ENCODE measurements at places on chromosomes 12 and 14.

DNA sequence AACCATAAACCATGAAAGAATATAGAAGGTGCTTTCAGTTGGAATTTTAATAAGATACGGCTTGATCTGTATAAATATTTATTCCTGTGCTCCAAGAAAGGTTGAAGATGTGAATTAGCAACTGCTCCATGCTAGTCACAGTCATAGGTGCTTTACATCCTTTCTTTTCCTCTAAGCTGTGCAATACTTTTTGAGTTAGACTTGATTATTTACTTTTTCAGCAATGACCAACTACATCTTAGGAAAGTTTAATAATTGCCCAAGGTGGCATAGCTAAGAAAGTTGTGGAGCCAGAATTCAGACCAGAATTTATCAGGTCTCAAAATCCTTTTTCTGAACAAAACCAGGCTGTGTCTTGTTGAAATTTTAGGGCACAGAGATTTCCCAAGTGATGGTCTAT is 13.7 kb downstream of the TRHDE start:
- DNase-seq: no peak

GRCh38 chr12:119177724-119178380 is 879 bp upstream of the HSPB8 start:
- no peak for DNase-seq

- DNase-seq: no peak
These were observed 449.2 kb downstream of the ZFP36L1 start for GRCh38 chr14:68343534-68344118.

- DNase-seq: no peak
These were observed 936.5 kb downstream of the DIO2 start for GRCh38 chr14:79274641-79275291.

GRCh38 chr14:49767571-49768300 is at the start of gene KLHDC2:
TSS of gene KLHDC2 (plus strand) at chr14:49768153. CDS start at chr14:49768469, 316 bp downstream.
- peak; percentile 63 for DNase-seq

DNA sequence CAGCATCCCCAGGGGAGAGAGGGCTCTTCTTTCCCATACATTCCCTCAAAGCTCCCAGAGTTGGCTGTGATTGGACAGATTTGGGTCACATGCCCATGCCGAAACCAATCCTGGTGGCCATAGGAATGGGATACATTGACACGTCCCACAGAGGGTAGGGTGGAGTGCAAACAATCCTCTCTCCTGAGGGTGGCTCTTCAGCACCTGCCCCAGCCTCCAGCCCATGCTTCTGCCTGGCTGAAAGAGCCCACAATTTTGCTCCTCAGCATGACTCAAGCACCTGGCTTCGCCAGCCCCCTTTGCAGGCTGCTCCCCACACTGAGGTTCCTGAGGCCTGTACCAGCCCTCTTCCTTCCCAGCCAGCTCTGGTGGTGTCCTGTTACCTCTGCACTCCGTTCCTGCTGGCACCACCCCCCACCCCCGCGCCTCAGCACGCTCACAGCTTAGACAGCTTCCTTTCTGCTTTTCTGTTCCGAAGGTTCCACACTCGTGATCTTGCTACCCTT is 71.7 kb downstream of the CCDC92 start:
- no peak for DNase-seq

DNA sequence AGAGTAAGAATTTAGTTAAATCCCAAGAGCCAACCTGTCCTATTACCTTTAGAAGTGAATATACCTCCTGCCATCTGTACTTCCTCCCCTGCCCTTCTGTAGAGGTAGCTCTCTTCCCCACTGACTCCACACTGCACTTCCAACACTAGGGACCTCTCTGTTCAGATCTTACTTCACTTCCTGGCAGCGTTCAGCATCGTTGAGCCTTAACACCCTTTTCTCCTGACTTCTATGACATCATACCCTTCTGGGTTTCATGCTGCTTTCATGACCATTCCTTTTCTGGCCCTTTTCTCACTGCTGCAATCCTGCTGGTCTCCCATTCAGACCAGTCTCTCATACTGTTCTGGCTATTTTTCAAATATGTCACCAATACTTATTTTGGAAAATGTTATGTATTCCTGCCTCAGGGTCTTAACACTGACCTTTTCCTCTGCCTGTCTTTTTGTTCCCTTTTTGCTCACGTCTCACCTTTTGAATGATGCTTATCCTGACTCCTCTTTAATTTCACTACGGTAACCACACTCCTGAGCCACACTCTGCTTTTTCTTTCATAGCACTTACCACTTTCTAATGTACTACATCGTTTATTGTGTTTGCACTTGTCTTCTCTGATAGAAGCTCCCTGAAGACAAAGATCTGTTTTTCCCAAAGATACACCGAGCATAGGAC is 67.6 kb downstream of the PLEKHA5 start:
- no peak for DNase-seq

DNA sequence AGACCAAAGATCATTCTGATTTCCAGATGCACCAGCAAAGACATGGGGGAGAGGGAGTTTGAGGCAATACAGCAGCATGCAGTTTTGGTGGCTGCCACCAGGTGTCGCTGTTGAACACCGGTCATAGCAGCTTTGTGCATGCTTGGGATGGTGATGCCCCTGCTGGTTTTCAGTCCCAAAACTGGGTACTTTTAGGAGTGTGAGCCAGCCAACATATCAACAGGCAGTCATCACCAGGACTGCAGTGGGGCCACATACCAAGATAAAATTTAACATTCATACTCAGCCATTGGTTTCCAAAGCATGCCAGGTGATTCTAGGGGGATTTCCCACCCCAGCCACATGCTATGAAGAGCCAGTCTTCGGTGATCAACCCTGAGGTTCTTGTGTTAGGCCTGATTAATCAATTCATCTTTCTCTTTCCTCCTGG is 64.2 kb downstream of the PHETA1 start:
- no peak for DNase-seq

DNA sequence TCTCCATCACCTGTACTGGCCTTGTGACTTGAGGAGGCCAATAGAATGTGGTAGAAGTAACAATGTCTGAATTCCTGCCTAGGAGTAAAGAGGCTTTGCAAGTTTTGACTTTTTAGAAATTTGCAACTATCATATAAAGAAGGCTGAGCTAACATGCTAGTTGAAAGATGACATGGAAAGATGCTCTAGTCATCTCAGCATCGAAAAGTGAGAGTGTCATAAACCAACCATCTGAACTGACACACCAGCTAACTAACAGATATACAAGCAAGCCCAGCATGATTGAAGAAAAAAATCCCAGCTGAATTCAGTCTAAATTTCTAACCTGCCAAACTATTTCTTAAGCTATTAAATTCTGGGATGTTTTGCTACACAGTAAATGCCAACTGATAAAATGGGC is 116.8 kb downstream of the NELL2 start:
- no peak for DNase-seq

- no peak for DNase-seq
These were observed 65.3 kb downstream of the KLHL28 start for GRCh38 chr14:44896275-44897040.

GRCh38 chr14:60565211-60565610 is 56.3 kb downstream of the SIX6 start:
- DNase-seq: no peak

DNA sequence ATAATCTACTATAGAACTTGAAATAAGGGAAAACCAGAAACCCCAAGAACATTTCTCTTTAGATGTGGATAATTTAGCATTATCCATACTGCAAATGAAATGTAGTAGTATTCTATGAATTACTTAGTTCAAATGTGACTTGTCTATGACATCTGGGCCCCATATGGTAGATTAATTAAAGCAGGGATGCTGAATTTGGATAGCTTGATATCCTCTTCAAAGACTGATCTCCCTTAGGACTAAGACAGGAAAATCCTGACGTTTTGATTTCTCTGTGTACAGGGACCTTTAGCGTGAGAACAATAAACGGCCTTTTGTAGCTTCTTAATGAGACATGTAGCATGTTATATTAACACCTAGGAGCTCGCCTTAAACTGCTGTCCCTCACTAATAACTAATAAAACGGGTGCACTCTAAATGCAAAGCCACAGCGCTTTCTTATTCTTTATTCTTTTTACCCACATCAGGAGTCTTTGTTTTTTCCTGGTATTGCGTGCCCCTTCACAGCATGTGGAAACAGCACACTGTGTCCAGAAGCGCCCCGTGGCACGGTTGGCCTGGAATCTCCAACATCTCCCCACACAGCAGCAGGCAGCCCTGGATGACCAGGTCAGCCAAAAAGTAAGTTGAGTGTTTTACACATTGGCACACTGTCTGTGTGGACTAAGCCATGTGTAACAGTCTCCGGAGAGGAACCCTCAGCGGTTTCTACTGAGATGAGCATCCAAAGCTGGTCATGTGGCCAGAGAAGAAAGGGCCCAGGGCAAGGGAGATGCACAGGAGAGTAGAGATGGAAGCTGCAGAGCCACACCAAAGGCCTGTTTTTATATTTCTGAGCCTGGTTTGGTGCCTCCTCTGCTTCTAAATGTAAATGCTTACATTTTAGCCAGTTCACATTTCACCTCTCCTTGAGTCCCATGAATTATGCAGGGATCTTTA is 93.1 kb downstream of the SRGAP1 start:
- no peak for DNase-seq

DNA sequence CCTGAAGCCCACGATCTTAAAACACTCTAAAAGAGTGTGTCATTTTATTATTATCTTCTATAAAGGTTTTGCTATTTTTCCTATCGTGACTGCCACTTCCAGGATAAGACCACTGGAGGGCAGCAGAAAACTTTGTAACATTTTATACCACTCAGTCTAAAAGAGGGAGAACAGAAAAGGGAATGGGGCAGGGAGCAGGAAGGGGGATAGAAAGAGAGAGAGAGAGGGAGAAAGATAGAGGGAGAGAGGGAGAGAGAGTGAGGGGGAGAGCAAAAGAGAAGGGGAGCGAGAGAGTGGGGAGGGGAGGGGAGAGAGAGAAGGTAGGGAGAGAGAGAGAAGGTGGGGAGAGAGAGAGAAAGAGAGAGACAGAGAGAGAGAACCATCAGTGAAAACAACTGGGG is 2.0 kb upstream of the ART4 start:
- DNase-seq: no peak

DNA sequence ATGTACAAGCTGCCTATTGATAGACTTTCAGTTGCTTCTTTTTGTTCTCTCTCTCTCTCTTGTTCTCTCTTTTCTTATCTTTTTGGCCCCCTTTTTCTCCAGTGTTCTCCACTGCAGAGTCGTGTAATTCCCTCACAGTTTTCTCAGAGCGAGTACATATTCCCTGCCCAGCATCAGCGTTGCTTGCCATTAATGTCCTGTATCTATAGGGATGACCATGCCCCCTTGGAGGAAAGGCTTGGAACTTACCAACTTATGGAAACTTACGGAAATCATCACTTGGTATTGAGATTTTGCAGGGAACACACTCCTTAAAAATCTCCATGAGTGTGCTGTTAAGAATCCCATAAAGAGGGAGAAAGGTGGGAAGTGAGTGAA is 14.3 kb upstream of the COL2A1 start:
- DNase-seq: no peak

GRCh38 chr12:94203796-94204195 is 55.4 kb downstream of the PLXNC1 start:
- no peak for DNase-seq

GRCh38 chr14:50615056-50615455 is 53.0 kb downstream of the SAV1 start:
- no peak for DNase-seq

- DNase-seq: no peak
These were observed 9.8 kb upstream of the C12orf42 start for GRCh38 chr12:103505371-103506236.

GRCh38 chr14:25110106-25110505 is 60.2 kb upstream of the STXBP6 start:
- no peak for DNase-seq

GRCh38 chr12:114408471-114408885 is 2.5 kb upstream of the TBX5 start:
- DNase-seq: no peak

GRCh38 chr14:104317492-104317805 is 179.1 kb downstream of the KIF26A start:
- no peak for DNase-seq

- peak; percentile 57 for DNase-seq
These were observed 185.8 kb upstream of the NUDT4 start for GRCh38 chr12:93191956-93192355.

- DNase-seq: no peak
These were observed 150.9 kb downstream of the EGLN3 start for GRCh38 chr14:33799705-33800570.

DNA sequence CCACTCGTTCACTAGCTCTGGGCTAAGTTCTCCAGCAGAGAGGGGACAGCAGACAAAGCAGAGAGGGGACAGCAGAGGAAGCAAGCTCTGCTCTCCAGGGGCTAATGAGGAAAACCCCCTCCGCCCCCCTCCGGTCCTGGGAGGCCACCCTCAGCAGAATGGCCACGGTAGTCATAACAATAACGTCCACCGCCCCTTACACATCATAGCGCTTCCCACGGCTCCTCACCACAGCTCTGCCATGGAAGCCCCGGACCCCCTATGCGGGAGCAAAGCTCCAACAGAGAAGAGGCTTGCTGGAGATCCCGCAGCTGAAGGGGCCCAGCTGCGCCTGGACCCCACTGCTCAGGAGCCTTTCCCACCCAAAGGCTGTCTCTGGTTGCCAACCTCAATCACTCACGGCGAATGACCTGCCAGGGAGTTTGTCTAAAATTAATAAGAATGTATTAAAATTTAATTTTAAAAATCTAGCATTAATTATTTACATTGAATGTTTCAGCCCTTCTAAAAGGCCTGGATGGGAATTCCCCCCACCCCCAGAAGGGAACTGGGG is 17.4 kb downstream of the BEGAIN start:
- no peak for DNase-seq

DNA sequence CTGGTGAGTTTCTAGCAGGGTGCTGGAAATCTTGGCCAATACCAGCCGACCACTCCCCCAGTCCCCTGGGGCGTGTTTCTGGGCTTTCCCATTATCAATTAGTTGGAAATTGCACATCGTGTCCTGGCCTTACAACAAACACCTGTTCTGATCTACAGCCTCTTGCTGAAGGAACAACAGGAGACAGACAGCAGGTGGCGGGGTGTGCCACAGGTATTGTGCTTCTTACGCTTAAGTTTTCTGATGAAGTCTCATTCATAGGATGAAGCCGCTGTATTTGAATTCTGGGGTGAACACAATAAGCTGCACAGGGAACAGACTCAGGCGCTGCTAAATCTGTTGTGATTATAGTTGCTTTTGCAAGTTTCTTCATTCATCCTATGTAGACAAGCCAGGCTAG is 703 bp downstream of the HIGD1C start:
- DNase-seq: no peak

DNA sequence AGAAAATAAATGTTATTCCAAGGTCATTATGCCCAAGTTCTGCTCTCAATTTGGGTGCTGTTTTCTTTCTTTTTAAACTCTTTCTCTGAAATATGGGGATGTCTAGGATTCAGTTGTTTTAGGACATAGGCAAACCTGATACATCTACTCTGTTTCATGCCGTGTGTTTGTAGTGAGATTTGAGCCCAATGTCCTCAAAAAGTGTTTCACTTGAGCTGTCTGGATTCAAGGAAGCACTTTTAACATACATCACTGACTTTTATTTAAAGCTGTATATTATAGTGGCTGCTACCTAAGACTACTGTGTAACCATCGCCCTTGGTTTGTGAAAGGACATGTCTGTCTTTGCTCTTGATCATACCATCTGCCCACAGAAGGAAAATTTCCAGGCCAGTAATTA is 709.3 kb upstream of the STXBP6 start:
- no peak for DNase-seq

Data from anterior cingulate cortex (tissue), 58 donors.